ENCODE measurements at places on chromosomes 7 and 10.

- no peaks in the 10 kb centered on the region for H3K36me3 ChIP-seq
- H3K27me3 ChIP-seq, result no peaks in the 10 kb centered on the region
- no peak overlapping the region for H3K4me3 ChIP-seq
- H3K4me1 ChIP-seq, result no peaks in the 10 kb centered on the region
These were observed 276.2 kb downstream of the USP6NL start for GRCh38 chr10:11335167-11335652.

GRCh38 chr10:71083716-71083975, 128.7 kb upstream of the UNC5B start:
- H3K36me3 ChIP-seq, result no peaks in the 10 kb centered on the region
- DNase-seq, result no peak
- no peaks in the 10 kb centered on the region for H3K27me3 ChIP-seq
- no peaks in the 10 kb centered on the region for H3K4me1 ChIP-seq
- no peak overlapping the region for H3K4me3 ChIP-seq

DNA sequence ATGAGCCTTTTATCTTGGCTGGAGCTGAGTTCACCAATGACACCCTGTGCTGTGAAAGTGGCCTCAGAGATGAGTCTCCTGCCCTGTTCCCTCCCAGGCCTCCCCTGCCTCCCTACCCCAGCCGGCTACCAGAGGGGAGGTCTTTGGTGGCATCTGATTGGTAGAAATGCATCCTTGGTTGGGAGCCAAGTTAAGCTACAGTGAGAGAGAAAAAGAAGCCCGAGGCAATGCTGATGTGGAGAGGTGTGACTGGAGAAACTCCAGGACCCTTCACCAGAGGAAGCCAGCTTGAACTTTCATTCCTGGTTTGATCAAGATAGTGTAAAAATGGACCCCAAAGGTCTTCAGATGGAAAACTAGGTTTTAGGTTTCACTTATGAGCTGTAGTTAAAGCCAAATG, 191.1 kb upstream of the TCF7L2 start:
- H3K4me1 ChIP-seq, result no peaks in the 10 kb centered on the region
- DNase-seq, result no peak
- H3K36me3 ChIP-seq, result no peaks in the 10 kb centered on the region
- no peaks in the 10 kb centered on the region for H3K27me3 ChIP-seq
- H3K4me3 ChIP-seq, result no peak overlapping the region

GRCh38 chr7:111518264-111518663, 44.0 kb downstream of the IMMP2L start:
- H3K36me3 ChIP-seq, result no peaks in the 10 kb centered on the region
- H3K27me3 ChIP-seq, result no peaks in the 10 kb centered on the region
- no peak for DNase-seq

GRCh38 chr10:67818323-67818722, 19.7 kb downstream of the DNAJC12 start:
- no peak overlapping the region for H3K27ac ChIP-seq
- H3K27me3 ChIP-seq, result no peaks in the 10 kb centered on the region
- H3K36me3 ChIP-seq, result no peaks in the 10 kb centered on the region
- H3K4me3 ChIP-seq, result no peak overlapping the region

DNA sequence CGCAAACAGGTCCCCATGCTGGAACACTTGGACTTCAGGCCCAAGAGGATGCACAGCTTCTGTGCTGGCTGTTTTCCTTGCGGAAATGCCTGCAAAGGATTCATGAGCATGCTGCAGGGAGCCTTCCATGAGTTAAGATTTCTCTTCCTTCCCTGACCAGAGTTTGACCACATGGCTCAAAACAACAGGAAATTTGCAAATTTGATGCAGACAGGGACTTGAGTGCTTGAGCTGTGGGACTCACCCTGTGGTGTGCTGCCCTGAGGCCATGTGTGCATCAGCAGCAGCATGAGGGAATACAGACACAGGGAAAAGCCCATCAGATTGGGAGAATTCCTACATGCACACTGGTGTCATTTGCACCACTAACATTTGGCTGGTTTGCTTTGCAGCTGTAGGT, 195.4 kb downstream of the CDC14C start:
- no peaks in the 10 kb centered on the region for H3K4me1 ChIP-seq
- H3K36me3 ChIP-seq, result no peaks in the 10 kb centered on the region
- no peaks in the 10 kb centered on the region for H3K27me3 ChIP-seq
- no peak for DNase-seq
- no peak overlapping the region for H3K4me3 ChIP-seq
- H3K27ac ChIP-seq, result no peak overlapping the region

DNA sequence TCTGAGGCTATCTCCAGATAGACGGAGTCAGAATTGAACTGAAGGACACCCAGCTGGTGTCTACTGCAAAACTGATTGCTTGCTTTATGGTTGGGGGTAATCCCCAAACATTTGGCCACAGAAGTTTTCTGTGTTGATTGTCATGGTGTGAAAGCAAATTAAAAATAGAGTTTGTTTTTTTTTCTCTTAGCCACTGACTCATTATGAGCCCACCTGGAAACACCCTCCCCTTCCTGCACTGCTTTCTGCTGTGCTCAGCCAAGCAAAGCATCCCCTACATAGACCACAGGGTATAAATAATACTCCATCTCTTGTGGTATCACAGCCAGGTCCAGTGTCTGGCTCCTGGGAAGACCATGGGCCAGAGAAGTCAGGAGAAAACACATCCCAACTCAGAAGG, 6.5 kb upstream of the VWC2 start:
- DNase-seq, result no peak
- H3K27me3 ChIP-seq, result no peaks in the 10 kb centered on the region
- H3K4me3 ChIP-seq, result no peak overlapping the region
- no peaks in the 10 kb centered on the region for H3K36me3 ChIP-seq
- no peak overlapping the region for H3K27ac ChIP-seq
- no peaks in the 10 kb centered on the region for H3K4me1 ChIP-seq

DNA sequence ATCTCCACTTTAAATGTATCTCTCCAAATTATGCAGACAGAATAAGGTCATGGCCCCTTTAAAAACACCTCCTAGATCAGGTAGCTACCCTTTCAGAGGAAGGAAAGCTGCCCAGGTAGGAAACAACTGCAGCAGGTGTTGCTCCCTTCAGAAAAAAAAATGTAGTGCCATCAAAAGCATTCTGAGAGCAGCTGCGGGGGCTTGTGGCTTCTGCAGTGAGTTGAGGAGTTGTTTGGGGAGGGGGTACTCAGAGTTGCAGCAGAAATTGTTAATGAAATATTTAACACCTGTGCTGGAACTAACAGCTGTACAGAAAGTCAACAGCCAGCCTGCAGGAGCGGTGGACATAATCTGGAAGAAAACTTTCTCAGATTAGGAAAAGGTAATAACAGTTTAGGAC, 24.0 kb downstream of the CDHR3 start:
- H3K27me3 ChIP-seq, result no peaks in the 10 kb centered on the region
- no peak overlapping the region for H3K4me3 ChIP-seq
- DNase-seq, result no peak
- H3K4me1 ChIP-seq, result no peaks in the 10 kb centered on the region

- H3K27ac ChIP-seq, result peak overlapping the region; percentile 94
- H3K4me1 ChIP-seq, result peaks cover 27% of the 10 kb centered on the region
- no peaks in the 10 kb centered on the region for H3K27me3 ChIP-seq
- H3K4me3 ChIP-seq, result peak overlapping the region; percentile 69
- no peaks in the 10 kb centered on the region for H3K36me3 ChIP-seq
These were observed 33.5 kb upstream of the GRID1 start for GRCh38 chr10:86399879-86400704.

- H3K36me3 ChIP-seq, result no peaks in the 10 kb centered on the region
- no peak for DNase-seq
- no peak overlapping the region for H3K4me3 ChIP-seq
- no peaks in the 10 kb centered on the region for H3K4me1 ChIP-seq
- H3K27me3 ChIP-seq, result no peaks in the 10 kb centered on the region
- H3K27ac ChIP-seq, result no peak overlapping the region
These were observed 186.5 kb upstream of the ADO start for GRCh38 chr10:62618054-62618453.

DNA sequence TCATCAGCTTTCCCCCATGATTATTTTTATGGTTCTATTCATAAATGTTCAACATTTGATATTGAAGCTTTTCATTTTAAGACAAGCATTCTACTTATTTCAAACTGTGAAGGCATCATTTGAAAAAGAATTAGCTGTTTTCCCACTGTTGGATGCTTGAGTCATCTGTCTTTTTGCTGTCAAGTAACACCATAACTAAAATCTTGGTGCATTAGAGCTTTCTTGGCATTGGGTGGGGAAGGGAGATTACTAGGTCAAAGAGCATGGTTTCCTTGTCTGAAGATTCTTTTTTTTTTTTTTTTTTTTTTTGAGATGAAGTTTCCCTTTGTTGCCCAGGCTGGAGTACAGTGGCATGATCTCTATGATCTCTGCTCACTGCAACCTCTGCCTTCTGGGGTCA, 68.5 kb downstream of the CTBP2 start:
- no peak for DNase-seq
- no peak overlapping the region for H3K27ac ChIP-seq
- H3K4me3 ChIP-seq, result no peak overlapping the region
- H3K36me3 ChIP-seq, result no peaks in the 10 kb centered on the region

DNA sequence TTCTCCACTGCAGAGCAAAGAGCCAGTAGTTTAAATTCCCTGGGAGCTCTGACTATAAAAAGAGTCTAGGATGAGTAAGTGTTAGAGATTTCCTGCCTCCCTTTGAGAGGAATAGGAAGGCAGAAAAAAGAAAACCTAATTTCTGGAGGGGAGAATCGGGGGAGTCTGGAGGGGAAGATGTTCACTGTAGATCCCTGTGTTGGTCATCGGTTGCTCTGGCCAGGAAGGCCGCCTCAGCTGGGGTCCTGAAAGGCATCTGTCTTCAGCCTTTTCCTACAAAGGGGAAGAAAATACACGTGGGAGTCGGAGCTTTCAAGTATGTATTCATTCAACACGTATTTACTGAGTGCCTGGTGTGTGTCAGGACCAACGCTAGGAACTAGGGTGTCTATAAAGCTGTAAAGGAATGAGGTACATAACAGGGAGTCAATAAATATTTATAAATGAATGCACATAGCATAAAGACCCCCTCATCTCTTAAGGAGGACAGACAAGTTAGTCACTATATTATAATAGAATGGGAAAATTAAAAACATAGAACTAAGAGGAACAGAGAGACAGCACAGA, 101.1 kb downstream of the ICA1 start:
- no peak overlapping the region for H3K27ac ChIP-seq
- no peaks in the 10 kb centered on the region for H3K36me3 ChIP-seq
- DNase-seq, result no peak
- H3K27me3 ChIP-seq, result no peaks in the 10 kb centered on the region
- no peak overlapping the region for H3K4me3 ChIP-seq

GRCh38 chr10:106399112-106399511, 765.4 kb downstream of the SORCS1 start:
- no peak overlapping the region for H3K27ac ChIP-seq
- H3K36me3 ChIP-seq, result no peaks in the 10 kb centered on the region
- no peak overlapping the region for H3K4me3 ChIP-seq

GRCh38 chr10:62562101-62562500, 187.9 kb downstream of the ZNF365 start:
- no peaks in the 10 kb centered on the region for H3K36me3 ChIP-seq
- H3K4me3 ChIP-seq, result no peak overlapping the region
- no peaks in the 10 kb centered on the region for H3K27me3 ChIP-seq
- no peak overlapping the region for H3K27ac ChIP-seq
- H3K4me1 ChIP-seq, result no peaks in the 10 kb centered on the region

- H3K36me3 ChIP-seq, result peaks cover 4% of the 10 kb centered on the region
- H3K4me1 ChIP-seq, result no peaks in the 10 kb centered on the region
- no peaks in the 10 kb centered on the region for H3K27me3 ChIP-seq
- no peak for DNase-seq
- H3K27ac ChIP-seq, result no peak overlapping the region
- H3K4me3 ChIP-seq, result no peak overlapping the region
These were observed 2.2 kb upstream of the ATP6V1F start for GRCh38 chr7:128860158-128861073.

GRCh38 chr7:98418271-98418635, 17.4 kb upstream of the BAIAP2L1 start:
- no peaks in the 10 kb centered on the region for H3K36me3 ChIP-seq
- no peak for DNase-seq
- H3K4me1 ChIP-seq, result peaks cover 5% of the 10 kb centered on the region
- no peak overlapping the region for H3K27ac ChIP-seq

- no peak overlapping the region for H3K4me3 ChIP-seq
- no peaks in the 10 kb centered on the region for H3K4me1 ChIP-seq
- no peaks in the 10 kb centered on the region for H3K36me3 ChIP-seq
- peak overlapping the region; percentile 6 for H3K27ac ChIP-seq
- no peaks in the 10 kb centered on the region for H3K27me3 ChIP-seq
These were observed 18.1 kb downstream of the NOC3L start for GRCh38 chr10:94344522-94345122.

GRCh38 chr10:78483641-78484040, 450.0 kb downstream of the RPS24 start:
- no peaks in the 10 kb centered on the region for H3K27me3 ChIP-seq
- H3K36me3 ChIP-seq, result no peaks in the 10 kb centered on the region
- DNase-seq, result no peak
- no peak overlapping the region for H3K4me3 ChIP-seq
- no peaks in the 10 kb centered on the region for H3K4me1 ChIP-seq
- no peak overlapping the region for H3K27ac ChIP-seq

- no peaks in the 10 kb centered on the region for H3K4me1 ChIP-seq
- H3K27ac ChIP-seq, result no peak overlapping the region
- no peak overlapping the region for H3K4me3 ChIP-seq
- no peak for DNase-seq
These were observed 3.8 kb downstream of the WIPI2 start for GRCh38 chr7:5193880-5194279.

- peak overlapping the region; percentile 32 for H3K4me3 ChIP-seq
- no peak overlapping the region for H3K27ac ChIP-seq
- H3K4me1 ChIP-seq, result peaks cover 12% of the 10 kb centered on the region
- H3K36me3 ChIP-seq, result peaks cover 3% of the 10 kb centered on the region
- peak; percentile 55 for DNase-seq
- no peaks in the 10 kb centered on the region for H3K27me3 ChIP-seq
These were observed 63.5 kb downstream of the ABCC2 start for GRCh38 chr10:99845837-99846382.

GRCh38 chr7:103870664-103871063, 118.8 kb downstream of the RELN start:
- no peaks in the 10 kb centered on the region for H3K27me3 ChIP-seq
- no peaks in the 10 kb centered on the region for H3K4me1 ChIP-seq
- H3K36me3 ChIP-seq, result no peaks in the 10 kb centered on the region
- H3K27ac ChIP-seq, result no peak overlapping the region
- no peak overlapping the region for H3K4me3 ChIP-seq

GRCh38 chr10:101182936-101183335, 46.3 kb downstream of the LBX1 start:
- H3K36me3 ChIP-seq, result no peaks in the 10 kb centered on the region
- DNase-seq, result no peak
- H3K4me3 ChIP-seq, result no peak overlapping the region
- H3K27me3 ChIP-seq, result no peaks in the 10 kb centered on the region

- no peaks in the 10 kb centered on the region for H3K4me1 ChIP-seq
- H3K27me3 ChIP-seq, result no peaks in the 10 kb centered on the region
- no peak overlapping the region for H3K27ac ChIP-seq
- no peak overlapping the region for H3K4me3 ChIP-seq
- H3K36me3 ChIP-seq, result no peaks in the 10 kb centered on the region
These were observed 48.4 kb upstream of the MGMT start for GRCh38 chr10:129418496-129419225.

- no peak overlapping the region for H3K4me3 ChIP-seq
- H3K36me3 ChIP-seq, result no peaks in the 10 kb centered on the region
- no peak overlapping the region for H3K27ac ChIP-seq
These were observed 1.4 kb downstream of the C10orf62 start for GRCh38 chr10:97590748-97591495.

GRCh38 chr10:30013757-30014156, 45.6 kb downstream of the JCAD start:
- no peak overlapping the region for H3K27ac ChIP-seq
- H3K27me3 ChIP-seq, result no peaks in the 10 kb centered on the region
- no peaks in the 10 kb centered on the region for H3K36me3 ChIP-seq
- no peak overlapping the region for H3K4me3 ChIP-seq
- no peak for DNase-seq
